Hepatocyte (in vitro differentiated cells): ENCODE measurements at places on chromosomes 1 and 21.

DNA sequence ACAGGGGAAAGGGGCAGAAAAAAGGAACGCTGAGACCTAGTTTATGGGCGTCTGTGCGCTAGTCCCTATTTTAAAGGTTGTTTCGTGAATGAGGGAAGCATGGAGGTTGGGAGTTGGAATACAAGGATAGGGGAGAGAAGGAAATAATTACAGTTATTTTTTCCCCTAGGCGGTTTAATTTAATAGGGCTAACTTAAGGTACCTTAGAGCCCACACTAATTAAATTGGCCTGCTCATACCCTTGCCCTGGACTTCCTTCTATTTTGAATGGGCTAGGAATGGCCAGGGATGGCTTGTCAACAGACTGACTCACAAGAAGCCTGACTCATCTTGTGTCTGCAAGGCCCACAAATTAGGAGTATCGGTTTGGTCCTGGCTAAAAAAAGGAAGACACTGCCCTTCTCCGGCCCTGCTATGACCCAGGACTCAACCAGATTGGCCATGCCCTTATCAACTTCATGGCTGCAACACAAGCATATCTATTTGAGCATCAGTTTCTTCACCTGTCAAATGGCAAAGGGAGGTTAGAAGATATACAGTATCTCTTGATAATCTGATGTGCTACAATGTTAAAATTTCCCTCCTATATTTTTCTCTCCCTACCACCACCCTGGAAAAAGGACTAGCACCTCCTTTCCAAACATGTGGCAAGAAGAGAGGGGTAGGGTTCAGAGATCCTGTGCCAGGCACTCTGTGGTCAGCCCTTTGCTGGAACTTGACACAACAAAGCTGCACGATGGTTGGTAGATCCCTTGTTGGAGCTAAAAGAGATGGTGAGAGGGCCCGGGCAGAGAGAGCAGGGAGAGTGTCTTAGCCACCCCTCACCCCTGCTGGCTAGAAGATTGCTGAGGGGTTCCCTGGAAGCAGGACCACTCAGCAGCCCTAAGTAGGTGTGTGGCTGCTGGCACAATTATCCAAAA, 2.2 kb upstream of the SSBP3 start:
- DNase-seq, result no peak

- no peak for DNase-seq
Observed at GRCh38 chr1:228305721-228306152, 97.9 kb downstream of the OBSCN start.

DNA sequence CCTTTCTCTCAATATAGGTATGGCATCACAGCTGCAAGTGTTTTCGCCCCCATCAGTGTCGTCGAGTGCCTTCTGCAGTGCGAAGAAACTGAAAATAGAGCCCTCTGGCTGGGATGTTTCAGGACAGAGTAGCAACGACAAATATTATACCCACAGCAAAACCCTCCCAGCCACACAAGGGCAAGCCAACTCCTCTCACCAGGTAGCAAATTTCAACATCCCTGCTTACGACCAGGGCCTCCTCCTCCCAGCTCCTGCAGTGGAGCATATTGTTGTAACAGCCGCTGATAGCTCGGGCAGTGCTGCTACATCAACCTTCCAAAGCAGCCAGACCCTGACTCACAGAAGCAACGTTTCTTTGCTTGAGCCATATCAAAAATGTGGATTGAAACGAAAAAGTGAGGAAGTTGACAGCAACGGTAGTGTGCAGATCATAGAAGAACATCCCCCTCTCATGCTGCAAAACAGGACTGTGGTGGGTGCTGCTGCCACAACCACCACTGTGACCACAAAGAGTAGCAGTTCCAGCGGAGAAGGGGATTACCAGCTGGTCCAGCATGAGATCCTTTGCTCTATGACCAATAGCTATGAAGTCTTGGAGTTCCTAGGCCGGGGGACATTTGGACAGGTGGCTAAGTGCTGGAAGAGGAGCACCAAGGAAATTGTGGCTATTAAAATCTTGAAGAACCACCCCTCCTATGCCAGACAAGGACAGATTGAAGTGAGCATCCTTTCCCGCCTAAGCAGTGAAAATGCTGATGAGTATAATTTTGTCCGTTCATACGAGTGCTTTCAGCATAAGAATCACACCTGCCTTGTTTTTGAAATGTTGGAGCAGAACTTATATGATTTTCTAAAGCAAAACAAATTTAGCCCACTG, 11.5 kb downstream of the HIPK1 start:
- no peak for DNase-seq

GRCh38 chr1:209756615-209757445, 977 bp downstream of the TRAF3IP3 start:
- no peak for DNase-seq

DNA sequence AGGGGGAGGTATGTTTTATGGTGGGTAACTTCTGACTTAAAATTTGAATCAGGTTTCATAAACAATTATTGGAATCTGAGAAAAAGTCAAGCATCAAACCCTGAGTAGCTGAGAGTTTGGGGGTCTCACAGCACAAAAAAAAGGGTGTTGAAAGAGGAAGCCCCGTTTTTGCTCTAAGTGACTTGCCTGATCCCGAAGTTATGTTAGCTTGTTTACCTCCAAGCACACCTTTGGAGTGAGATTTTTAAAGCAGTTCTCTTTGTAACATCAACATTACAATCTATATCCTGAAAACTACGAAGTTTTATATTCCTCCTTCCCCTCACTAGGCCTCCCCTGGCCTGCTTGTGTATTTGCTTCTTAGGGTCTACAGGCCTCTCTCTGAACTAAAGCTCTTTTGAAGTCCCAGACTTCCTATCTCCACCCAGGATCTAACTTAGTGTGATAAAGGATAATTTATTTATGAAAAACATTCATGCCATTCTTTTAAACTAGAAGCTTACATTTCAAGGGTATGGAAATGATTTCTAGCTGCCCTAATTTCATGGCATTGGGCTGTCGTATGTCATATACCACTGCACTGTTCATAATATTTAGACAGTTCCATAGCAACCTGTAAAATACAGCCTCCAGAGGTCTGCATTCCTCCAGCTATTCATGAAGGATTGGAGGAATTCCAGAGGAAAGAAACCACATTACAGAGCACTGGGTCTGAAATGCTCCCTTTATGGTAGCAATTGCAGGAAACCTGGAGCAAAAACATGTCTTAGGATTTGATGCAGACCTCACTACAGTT, 36.1 kb upstream of the RGS1 start:
- DNase-seq, result peak; percentile 84

DNA sequence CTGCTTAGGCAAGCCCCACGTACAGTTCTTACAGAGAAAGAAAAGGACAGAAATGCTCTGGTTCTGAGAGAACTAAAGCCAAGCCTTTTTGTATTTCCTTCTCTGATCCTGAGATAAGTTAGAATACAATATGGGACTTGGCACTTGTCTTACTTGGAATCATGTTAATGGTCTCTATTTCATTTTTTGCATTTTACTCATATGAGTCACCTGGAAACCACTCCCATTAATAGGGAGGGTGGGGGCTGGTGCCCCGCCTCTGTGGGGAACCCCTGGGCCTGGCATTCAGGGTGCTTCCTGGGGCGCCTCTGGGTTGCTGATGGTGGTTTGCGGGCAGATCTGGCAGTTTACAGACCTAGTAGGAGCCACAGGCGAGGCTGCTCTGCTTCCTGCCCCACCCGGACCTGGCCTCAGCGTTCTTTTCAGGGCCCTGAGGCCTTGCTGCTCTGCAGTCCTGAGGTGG, 26.7 kb downstream of the TSPAN2 start:
- DNase-seq, result peak; percentile 23

GRCh38 chr21:41888749-41889376, 9.7 kb upstream of the PRDM15 start:
- no peak for DNase-seq

DNA sequence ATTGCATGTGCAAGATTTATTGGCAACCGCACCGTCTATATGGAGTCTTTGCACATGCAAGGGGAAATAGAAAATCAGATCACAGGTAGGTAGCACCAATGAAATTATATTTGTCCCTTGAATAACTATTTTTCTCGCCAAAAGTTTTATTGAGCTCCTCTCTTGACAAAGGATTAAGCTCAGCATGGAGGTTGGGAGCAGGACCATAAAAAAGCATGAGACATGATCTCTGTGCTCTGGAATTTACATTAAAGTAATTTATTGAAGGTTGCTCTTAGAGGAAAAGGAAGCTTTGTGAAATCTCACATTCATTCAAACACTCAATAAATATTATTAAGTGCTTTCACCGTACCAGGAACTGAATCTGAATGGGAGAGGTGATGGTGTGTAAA, 66.0 kb upstream of the UBE2U start:
- no peak for DNase-seq

DNA sequence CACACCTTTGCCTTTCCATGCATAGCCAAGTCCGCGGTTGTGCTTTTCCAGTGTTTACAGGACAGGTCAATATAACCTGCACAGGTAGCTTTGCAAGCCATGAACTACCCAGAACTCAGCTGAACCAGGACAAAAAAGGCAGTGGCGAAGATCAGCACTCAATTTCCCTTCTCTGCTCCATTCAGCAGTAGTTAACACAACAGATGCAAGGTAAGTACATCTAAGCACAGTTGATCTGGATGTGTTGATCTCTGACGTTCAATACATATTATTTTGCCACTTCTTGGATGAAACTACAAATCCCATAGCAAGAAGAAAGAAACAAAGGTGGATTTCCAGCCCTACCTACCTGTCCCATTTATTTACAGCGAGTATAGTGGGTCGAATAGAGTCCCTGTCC, 146.6 kb upstream of the KRTAP19-8 start:
- no peak for DNase-seq

DNA sequence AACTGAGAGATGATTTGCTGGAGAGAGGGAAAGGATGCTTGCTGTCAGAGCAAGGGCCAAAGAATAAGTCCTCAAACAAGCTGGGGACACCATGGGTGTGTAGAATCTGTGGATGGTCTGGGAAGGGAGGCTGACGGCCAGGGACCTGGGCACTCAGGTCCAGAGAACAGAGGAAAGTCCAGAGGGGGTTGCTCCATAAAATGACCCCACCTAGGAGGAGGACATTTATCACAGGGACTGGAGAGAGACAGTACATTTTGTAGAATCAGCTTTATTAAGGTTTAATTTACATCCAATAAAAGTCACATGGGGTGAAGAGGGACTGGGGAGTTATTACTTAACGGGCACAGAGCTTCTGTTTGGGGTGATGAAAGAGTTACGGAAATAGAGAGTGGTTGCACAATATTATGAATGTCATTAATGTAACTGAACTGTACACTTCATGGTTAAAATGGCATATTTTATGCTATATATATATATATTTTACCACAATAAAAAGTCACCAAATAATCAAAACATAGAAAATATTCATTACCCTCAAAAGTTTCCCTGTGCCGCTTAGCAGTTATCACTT, 73.0 kb upstream of the ABCD3 start:
- DNase-seq, result no peak

- DNase-seq, result no peak
Observed at GRCh38 chr1:240553351-240553750, 58.6 kb downstream of the GREM2 start.

- peak; percentile 89 for DNase-seq
Observed at GRCh38 chr1:2575801-2576663, 10.5 kb upstream of the PRXL2B start.

GRCh38 chr1:151972542-151973248, 21.0 kb downstream of the S100A10 start:
- peak; percentile 83 for DNase-seq

DNA sequence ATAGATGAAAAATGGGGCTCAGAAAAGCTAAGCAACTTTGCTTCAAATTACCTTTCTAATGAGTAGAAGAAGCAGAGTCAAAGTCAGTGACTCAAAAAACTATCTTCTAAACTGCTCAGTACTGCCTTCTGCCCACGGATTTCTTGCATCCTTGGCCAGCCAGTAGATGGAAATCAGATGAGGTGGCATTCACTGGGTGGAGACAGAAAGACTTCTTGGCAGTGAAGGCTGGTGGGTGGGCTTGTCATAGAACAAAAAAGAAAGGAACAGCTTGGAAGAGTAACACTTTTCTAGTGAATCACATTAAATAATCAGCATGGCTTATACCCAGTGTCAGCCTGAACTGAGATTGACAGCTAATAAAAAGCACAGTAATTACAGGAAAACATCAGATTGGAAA, 170.7 kb downstream of the ST6GALNAC5 start:
- no peak for DNase-seq

DNA sequence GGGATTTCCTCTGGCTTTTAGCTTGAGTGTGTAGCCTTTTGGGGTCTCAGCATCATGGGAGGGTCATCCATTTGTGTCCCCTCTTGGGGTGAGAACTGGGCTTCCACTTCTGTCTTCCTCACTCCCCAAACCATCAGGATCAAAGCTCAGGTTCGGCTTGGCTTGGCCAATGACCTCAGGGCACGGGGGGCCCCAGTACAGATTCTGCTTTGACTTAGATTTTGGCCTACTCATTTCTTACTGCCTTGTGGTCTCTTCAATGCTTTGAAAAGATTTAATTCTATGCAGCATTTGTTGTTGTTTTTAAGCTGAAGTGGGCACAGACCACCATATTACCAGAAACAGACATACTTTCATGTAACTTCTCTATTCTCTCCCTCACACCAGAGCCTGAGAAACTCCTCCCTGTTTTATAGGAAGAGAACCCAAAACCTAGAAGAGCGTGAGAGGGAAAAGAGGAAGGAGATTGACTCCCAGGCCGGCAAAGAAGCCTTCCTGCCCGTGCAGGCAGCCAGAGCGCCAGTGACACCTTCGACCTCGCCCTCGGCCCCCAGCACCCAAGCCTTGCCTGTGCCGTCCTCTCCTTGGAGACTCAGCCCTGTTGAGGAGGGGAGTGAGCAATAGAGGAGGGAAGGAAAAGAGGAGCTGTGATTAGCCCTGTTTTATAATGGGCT, 1.9 kb upstream of the S100A3 start:
- no peak for DNase-seq

GRCh38 chr21:34280389-34280795, 83.4 kb upstream of the KCNE2 start:
- peak; percentile 43 for DNase-seq

GRCh38 chr1:226447932-226448665, 40.2 kb upstream of the PARP1 start:
- DNase-seq, result no peak

DNA sequence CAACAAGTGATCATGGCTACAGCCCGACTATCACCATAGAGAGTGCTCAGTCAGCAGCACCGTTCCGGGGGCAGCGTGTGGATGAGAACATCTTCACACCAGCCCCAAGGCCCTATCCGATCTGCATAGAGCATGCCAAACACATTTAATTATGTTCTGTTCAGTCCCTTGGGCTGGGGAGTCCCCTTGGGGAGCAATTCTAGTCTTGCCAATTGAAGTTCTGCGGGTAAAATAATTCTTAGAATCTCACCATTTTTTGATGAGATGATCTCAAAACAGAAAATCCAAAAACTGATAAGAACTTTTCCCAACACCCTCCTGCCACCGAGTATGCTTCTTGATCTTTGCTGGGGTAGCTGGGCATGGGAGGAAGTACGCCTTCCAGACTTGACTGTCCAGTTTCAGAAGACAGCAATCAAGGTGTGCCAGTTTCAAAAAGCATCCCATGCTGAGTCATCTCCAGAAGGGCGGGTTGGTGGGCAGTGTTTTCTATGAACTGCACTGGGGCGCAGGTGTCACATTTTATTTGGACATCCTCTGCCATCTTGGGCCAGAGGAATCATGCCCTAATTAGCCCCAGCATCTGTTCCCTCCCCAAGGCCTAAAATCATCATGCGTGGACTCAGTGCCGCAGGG, 20.8 kb upstream of the PTPRF start:
- no peak for DNase-seq
